Caki2 (cell line): ENCODE measurements at places on chromosomes 3 and 15. TPM values are rescaled to one million over a fixed set of nuclear protein-coding genes. Genes with fewer than 3 reads are reported as not detected.

- no peak for DNase-seq
Measured at GRCh38 chr15:50685976-50686468, 575 bp downstream of the TRPM7 start.

ZNF860 gene
- total RNA-seq, result 3.5 and 6.3 TPM in 2 replicates

DNA sequence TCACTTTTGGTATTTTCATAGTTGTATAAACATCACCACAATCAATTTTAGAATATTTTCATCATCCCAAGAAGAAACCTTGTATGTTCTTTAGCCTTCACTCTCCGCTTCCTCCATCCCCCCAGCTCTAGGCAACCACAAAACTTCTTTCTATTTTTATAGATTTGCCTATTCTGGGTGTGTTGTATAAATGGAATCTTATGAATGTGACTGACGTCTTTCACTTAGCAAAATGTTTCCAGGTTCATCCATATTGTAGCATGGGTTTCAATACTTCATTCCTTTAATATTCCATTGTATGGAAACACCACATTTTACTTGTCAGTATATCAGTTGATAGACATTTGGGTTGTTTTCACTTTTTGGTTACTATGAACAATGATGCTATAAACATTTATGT lies 335.8 kb upstream of the GOLIM4 start:
- no peak for DNase-seq

- no peak for DNase-seq
Measured at GRCh38 chr3:141914311-141914710, 37.9 kb downstream of the ATP1B3 start.

CFAP20DC gene
- 8.3 and 17.8 TPM in 2 replicates for total RNA-seq

- no peak for DNase-seq
Measured at GRCh38 chr15:90683876-90684275, 33.3 kb upstream of the BLM start.

DNA sequence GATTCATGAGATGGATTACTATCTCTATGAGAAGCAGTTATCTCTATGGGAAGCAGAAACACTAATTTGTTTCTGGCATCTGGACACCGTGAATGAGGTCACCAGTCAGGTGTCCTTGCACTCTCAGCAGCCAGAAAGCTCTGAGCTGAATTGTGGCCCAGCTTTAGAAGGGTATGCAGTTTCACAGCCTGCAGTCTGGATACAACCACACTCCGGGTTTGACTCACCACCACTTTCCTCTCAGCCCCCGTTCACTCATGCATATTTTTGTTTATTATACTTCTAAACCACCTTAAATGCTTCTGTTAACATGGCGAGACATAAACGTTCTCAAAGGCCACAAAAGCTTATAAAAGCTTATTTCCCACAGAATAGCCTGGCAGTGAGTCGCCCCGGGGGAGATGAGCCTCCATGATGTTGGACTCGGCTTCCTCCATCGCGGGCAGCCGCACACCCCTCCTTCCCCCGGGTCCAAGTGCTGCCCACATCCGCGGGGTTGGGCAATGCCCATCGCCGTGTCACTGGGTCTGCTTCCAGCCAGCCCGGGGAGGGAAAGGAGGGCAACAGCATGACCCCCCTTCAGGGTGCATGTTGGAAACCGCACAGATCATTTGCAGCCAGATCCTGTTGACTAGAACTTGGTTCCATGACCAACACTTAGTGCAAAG lies 16.8 kb upstream of the SLC41A3 start:
- DNase-seq, result peak; percentile 10

DNA sequence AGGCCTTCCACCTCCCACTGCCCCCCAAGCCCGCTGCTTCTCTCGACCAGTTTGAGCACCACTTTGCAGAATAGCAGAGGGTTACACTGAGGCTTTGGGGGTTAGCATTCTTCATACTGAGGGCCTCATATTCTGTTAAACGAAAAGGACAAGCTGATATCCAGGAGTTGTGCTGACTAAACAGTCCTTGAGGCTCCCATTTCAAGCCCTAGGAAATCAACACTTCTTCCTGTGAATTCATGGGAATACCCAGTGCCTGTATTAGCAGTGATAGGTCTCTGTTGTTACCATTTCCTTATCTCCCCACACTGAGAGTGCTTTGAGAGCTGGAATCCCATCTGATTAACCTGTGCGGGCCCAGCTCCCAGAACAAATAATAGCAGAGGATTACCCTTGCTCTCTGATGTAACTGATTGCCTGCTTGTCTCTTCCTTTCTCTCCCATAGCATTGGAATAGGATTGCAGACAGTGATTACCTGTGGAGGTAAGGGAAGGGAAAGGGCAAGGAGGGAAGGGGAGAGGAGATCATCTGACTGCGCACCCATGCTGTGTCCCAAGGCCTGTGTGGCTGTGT lies 930 bp downstream of the FBXW12 start:
- DNase-seq, result no peak

C3orf49 gene
- not detected in 2 replicates for total RNA-seq

STAG1 gene
- total RNA-seq, result 10.8 and 19.2 TPM in 2 replicates
